Fibroblast of pulmonary artery (primary cell): ENCODE measurements at places on chromosomes 5 and 9.

DNA sequence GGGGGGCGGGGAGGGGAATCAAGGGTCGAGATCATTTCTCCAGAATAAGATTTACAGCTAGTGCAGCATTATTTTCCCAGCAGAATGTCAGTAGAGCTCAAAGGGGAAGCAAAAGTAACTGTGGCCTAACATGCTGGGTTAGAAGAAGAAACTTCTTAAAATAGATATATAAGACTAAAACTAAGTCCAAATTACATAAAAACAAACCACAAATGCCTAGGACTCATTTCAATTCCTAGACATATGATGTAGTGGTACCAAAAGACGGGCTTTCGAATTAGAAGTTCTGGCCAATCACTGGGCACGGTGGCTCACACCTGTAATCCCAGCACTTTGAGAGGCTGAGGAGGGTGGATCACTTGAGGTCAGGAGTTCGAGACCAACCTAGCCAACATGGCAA is 20.8 kb upstream of the MELK start:
- no peak for DNase-seq

DNA sequence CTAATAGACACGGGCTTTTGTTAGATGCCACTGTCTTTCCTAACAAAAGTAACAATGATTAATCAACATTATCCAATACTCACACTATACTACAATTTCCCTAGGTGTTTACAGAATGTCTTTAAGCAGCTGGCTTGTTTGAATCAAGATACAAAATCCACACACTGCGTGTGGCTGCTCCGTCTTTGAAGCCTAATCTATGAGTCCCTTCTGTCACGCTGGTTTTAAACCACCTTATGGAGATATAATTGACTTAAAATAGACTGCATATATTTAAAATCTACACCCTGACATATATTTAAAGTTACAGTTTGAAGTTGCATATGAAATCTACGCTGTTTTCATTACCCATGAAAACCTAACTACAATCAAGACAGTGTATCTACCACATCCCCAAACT is 73.9 kb upstream of the TBC1D9B start:
- DNase-seq: no peak

- DNase-seq: no peak
Observed at GRCh38 chr5:95043234-95043633, 241.7 kb downstream of the MCTP1 start.

DNA sequence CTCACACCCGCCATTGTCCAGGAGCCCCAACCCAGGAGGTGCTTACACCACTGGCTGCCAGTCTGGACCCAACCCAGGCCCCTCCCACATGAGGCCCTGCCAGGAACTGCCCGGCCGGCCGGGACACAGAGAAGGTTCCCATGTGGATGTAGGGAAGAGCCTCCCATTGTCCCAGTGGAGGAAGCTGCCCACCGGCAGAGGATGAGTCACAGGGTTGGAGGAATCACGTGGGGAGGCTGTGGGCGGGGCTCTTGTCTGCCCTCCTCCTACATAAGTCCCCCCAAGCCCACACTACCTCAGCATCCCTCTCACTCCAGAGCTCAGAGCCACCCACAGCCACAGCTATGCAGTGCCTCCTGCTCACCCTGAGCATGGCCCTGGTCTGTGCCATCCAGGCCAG is 26.1 kb downstream of the PAEP start:
- no peak for DNase-seq

- no peak for DNase-seq
Observed at GRCh38 chr5:126818736-126819135, 41.8 kb downstream of the LMNB1 start.

DNA sequence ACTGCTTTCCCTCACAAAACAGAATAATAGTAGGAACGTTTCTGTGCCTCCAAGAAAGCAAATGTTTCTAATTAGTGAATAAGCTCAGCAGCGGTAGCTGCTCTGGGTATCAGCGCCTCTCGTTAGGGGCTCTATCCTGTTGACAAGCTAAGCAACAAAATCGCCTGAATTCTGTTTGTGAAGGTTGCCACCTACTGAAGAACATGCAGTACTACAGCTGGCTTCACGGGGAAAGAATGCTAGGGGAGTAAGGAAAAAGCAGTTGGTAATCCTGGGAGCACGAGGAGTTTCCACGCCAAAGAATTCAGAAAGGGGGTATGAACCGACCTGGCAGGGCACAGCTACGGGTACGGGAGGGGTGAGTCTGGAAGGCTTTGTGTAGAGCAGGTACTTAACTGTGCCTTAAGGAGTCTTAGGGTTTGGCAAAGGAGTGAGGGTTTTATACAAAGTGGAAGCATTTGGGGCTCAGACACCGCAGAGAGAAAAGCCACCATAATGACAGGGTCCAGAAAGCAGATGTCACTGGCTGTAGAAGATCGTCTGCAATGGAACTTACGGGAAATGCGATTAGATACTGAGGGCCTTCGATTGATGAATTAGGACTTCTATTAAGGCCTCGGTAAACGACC is 171.7 kb downstream of the TTC39B start:
- DNase-seq: peak; percentile 79

- no peak for DNase-seq
Observed at GRCh38 chr5:67476531-67476930, 279.9 kb upstream of the CD180 start.

GRCh38 chr9:128192601-128193371 is 1.4 kb upstream of the CIZ1 start:
- DNase-seq: peak; percentile 88

DNA sequence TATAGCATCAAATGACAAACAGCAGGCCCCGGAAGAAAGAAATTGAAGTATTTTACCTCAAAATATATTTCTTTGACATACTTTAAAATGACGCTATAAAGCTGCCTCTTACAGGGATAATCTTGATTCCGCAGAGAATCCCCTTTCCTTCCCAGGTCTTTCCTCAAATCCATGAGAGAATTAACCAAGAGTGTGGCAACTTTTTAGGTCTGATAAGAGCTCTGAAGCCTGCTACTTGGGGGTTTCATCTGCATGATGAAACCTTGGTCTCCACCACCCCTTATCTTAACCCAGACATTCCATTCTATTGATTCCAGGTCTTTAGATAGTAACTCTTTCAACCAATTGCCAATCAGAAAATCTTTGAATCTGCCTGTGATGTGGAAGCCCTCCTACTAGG is 173.8 kb downstream of the CEMIP2 start:
- DNase-seq: no peak

DNA sequence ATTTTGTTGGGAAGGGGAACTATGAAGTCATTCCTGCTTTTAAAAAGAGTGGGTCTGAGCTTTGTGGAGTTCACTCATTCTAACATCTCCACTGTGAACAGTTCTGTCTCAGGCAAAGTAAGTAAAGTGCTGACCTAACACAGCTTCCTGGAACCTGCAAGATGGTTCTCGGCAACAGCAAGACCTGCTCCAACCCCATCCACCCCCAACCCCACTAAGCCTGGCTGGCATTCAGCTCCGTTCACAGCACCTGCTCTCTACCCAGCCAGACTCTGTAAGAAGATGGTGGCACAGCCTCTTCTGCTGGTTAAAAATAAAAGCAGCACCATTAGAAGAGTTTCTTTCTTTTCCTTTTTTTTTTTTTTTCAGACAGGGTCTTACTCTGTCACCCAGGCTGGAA is 42.0 kb downstream of the EPB41L4B start:
- no peak for DNase-seq

GRCh38 chr9:118321788-118322187 is 617.6 kb downstream of the TLR4 start:
- DNase-seq: no peak

DNA sequence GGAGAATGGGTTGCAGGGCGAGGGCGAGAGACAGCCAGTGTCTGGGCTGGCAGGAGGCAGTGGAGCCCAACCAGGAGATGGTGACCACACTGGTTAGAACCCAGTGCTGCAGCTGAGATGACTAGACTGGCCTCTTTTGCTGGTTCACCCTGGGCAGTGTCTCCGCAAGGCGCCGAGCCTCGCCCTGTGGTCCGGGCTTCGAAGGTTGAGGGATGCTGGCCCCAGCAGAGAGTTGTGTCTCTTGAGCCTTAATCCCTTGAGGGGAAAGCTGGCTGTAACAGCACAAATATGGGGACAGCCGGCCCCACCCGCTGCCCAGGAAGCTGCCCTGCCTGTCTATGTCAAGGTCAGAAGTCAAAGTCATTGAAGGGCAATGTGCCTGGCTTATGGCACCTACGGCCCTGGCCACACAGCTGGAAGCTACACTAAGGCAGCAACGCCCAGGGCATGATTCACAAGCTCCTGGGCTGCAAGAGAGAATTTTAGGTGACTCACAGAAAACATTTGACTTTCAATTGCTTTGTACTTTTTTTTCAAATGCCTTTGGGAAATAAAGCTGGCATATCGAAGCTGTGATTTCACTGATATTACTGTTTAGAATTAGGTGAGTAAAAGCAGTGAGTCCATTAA is 33.3 kb downstream of the NKX2-5 start:
- DNase-seq: peak; percentile 63

DNA sequence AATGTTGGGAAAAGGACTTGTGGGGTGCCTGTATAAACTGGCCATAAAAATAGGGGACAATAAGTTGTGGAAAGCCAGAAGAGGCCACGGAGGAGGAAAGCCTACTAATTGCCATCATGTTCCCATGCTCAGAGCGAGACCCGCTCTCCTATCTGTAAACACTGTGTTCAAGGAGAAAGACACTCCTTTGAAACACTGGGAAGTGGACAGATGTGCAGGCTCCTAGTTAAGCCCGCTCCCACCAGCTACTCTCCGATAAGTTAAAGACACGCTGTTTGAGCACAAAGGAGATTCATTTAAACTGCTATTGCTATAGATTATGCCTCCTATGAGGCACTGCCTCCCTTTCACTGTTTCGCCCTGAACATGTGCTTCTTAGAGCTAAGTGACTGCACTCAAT is 9.3 kb downstream of the CRAT start:
- DNase-seq: no peak

GRCh38 chr9:130908146-130908877 is 11.7 kb upstream of the QRFP start:
- no peak for DNase-seq

GRCh38 chr9:121567500-121568342 is 68.1 kb upstream of the GGTA1 start:
- DNase-seq: peak; percentile 29

GRCh38 chr5:141477815-141478214 is 2.0 kb downstream of the PCDHGC3 start:
- peak; percentile 20 for DNase-seq

GRCh38 chr5:54093081-54093492 is 217.3 kb downstream of the ARL15 start:
- no peak for DNase-seq

DNA sequence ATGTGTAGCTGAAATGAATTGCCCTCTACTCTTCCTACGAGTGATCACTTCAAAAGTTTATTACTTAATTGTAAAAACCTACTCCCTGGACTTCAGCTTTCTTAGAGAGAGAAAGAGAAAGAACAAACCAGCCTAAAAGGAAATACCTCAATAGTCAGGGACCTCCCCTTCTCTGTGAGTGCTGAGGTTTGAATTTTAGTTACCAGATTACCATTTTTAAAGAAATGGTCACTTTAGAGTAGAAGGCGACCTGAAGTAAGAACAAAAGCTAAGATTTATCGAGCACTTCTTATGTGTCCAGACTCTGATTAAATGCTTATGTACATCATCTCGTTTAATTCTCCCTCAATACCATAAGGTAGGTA is 11.3 kb downstream of the RAPGEF1 start:
- no peak for DNase-seq

- DNase-seq: peak; percentile 35
Observed at GRCh38 chr5:33232731-33233505, 207.8 kb upstream of the TARS1 start.

GRCh38 chr5:40288800-40289485 is 390.8 kb upstream of the PTGER4 start:
- DNase-seq: no peak

GRCh38 chr9:112072721-112073638 is 102.1 kb downstream of the SUSD1 start:
- DNase-seq: peak; percentile 98

DNA sequence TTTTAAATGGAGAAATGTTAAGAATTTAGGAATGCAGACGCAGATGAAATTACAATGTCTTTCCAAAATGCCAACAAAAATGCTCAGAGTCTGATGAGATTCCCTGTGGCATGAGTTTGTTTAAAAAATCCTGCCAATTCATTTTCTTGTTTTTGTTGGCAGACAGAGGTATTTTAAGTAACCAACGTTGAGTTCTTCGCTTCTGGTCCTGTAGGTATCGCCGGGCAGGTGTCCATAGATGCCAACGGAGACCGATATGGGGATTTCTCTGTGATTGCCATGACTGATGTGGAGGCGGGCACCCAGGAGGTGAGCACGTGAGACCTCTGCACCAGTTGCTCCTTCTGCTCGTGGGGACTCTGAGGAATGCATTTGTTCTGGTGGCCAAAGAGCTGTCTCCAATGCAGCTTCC is 69.4 kb downstream of the NPR3 start:
- DNase-seq: peak; percentile 21

DNA sequence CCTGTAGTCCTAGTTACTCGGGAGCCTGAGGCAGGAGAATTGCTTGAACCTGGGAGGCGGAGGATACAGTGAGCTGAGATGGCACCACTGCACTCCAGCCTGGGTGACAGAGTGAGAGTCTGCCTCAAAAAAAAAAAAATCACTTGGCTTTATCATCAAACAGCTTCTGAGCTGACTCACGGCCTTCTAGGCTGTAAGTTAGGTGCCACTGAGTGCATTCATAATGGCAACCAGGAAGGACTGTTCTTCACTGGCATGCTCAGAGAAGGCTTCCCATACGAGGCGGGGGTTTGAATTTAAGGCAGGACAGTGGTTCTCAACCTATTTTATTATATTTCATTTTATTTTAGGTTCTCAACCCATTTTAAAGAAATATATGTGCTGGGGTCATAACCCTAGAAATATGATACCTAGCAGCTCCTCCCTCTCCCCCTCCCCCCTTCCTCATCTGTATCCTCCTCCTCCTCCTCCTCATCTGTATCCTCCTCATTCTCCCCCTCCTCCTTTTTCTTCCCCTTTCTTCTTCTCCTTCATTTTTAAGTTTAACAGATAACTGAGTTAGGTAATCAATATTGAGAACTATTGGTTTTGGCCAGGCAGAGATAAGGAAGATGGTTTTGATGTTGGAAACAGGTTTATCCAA is 19.0 kb upstream of the LHFPL2 start:
- DNase-seq: no peak

DNA sequence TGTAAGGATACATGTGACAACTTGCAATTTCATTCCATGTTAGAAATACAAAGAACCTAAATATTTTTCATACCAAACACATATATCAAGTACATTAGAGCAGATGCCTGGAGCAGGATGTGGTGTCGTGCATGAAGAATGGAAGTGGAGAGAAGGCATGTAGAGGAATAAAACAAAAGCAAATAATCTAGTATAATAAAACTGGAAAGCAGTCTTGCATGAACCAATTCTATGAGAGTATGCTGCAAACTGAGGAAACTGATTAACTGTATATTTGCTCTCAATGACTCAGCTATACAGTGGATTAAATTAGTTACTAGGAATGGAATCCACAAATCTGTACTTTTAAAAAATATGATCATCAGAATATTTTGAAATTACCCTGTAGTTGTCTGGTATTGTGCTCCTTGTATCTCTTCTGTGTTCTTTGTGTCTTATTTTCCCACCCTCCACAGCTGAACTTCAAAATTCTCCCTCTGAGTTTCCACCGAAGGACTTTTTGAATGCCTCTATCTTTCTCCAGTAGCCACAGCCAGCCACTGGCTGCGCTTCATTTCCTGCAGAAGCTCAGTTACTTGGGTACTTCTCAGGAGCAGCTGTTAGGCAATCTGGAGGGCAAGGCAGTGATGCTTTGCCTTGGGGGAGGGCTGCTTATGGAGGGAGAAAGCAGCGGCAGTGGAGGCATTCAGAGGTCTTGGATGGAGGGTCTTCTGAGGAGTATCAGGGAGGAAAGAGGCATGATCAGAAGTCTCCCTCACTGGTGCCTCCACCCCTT is 608.0 kb downstream of the BRINP1 start:
- no peak for DNase-seq

GRCh38 chr9:109302606-109303005 is 18.3 kb downstream of the EPB41L4B start:
- no peak for DNase-seq
